ENCODE measurements at places on chromosomes 16 and 17.

DNA sequence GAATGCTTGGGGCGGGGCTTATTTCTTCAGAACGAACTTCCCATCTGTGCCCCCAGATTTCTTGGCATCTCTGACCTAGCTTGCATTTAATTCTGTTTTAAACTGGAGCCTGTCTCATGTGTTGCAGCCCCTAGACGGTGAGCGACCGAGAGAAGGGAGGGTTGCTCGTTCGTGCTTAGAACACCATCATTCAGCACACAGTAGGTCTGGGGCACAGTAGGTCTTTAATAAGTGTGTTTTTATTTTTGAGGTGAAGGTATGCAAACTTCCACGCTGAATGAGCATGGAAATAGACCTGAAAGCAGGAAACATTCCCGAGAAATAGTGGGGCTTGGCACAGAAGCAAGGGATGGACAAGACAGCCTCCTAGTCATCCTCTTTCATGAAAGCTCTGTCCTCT is 57.0 kb upstream of the TAC4 start:
- DNase-seq = no peak

DNA sequence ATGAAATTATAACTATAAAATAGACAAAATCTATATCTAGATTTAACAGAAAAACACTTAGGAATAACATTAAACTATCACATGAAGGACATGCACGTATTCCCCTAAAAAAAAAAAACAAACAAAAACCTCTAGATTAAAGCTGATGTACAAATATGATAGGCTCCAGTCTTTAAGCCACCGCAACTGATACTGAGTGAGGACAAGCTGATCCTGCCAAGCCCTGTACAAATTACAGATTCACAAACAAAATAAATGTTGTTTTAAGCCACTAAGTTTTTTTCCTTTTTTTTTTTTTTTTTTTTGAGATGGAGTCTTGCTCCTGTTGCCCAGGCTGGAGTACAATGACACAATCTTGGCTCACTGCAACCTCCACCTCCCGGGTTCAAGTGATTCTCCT is 35.3 kb downstream of the SMURF2 start:
- no peak for DNase-seq

GRCh38 chr17:80882926-80883685 is 108.5 kb upstream of the CHMP6 start:
- DNase-seq = no peak

DNA sequence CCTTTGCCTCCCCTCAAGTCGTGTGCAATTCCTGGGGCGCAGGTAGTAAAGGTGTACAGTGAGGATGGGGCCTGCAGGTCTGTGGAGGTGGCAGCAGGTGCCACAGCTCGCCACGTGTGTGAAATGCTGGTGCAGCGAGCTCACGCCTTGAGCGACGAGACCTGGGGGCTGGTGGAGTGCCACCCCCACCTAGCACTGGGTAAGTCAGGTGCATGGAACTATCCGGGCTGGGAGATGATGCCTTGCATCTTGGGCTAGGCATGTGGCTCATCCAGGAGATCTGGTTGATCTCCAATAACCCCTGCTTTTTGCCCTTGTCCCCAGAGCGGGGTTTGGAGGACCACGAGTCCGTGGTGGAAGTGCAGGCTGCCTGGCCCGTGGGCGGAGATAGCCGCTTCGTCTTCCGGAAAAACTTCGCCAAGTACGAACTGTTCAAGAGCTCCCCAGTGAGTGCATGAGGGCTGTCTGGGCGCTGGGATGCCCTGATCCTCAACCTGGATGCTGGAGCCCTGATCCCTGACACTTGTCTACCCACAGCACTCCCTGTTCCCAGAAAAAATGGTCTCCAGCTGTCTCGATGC is 5.2 kb downstream of the GRB7 start:
- no peak for DNase-seq

- no peak for DNase-seq
Measured at GRCh38 chr17:55342800-55343585, 78.2 kb downstream of the HLF start.

GRCh38 chr16:17129971-17130370 is 340.8 kb downstream of the XYLT1 start:
- no peak for DNase-seq

GRCh38 chr17:42748908-42749798 is 4.3 kb upstream of the EZH1 start:
- DNase-seq = no peak

- no peak for DNase-seq
Measured at GRCh38 chr17:61414936-61415251, 15.3 kb downstream of the TBX2 start.

DNA sequence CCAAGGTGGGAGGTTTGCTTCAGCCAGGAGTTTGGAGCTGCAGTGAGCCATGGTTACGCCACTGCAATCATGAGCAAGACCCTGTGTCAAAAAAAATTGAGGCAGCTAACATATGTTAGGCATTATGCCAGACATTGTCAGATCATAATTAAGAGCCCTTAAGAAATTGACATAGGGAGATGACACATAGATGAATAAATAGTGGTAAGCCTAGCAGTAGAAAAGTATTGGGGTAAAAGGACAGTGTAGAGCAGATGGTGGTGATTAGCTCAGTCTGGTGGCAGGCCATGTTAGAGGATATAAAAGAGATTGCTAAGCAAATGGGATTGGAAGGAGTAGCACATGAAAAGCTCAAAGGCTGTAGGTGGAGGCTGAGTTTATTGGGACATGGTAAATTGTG is 22.6 kb downstream of the SRCAP start:
- DNase-seq = no peak

DNA sequence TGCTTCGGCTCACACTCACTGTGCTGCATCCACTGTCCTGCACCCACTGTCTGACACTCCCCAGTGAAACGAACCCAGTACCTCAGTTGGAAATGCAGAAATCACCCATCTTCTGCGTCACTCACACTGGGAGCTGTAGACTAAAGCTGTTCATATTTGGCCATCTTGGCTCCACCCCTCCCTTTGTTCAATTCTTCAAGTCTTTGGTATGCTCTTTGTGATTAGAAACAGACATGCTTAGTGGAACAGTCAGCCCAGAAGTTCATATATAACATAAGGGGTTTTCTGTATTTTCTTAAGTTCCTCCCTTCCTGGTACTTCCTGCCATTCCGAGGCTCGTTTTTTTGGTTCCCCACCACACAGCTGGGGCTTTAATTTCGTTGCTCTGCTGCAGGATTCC is 398.5 kb upstream of the DYNLRB2 start:
- no peak for DNase-seq

DNA sequence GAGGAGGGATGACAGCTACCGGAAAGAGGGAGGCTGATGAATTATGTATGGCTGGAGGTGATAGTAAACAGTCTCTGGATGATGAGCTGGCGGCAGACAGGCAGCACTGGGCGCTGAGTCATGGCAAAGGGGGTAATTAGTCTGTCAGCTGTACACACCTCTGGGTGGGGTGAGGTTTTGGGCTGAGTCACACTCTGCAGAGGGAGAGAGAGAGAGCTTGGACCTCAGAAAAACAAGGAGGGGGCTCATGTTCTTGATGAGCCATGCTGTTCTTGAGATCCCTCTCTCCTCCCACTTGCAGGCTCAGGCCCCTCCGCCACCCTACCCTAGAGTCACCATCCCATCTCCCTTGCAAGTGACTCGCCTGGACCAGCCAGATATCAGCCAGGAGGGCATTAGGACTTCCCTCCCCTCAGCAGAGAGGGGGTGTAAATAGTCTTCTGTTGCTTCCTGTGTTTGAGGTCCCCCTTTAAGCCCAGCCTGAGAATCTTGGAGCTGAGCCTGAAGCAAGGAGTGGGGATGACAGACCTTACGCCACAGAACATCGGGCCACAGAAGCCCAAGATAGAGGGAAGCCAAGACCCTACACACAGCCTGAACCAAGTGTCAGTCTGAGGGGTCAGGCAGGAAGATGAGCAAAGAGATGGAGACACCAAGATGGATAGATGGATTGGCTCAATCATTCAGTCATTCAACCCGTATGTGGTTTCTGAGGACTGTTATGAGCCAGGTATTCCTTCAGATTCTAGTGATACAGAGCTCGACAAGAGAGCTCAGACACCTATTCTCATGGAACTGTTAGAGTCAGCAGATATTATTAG is 383.2 kb upstream of the CCL2 start:
- no peak for DNase-seq

GRCh38 chr16:51559901-51560300 is 408.8 kb upstream of the SALL1 start:
- DNase-seq = no peak

- DNase-seq = peak; percentile 93
Measured at GRCh38 chr17:42677012-42677857, 441 bp upstream of the PLEKHH3 start.

- no peak for DNase-seq
Measured at GRCh38 chr17:28929787-28930186, 21.5 kb downstream of the PHF12 start.

- DNase-seq = no peak
Measured at GRCh38 chr17:74637265-74637664, 13.7 kb upstream of the CD300E start.

DNA sequence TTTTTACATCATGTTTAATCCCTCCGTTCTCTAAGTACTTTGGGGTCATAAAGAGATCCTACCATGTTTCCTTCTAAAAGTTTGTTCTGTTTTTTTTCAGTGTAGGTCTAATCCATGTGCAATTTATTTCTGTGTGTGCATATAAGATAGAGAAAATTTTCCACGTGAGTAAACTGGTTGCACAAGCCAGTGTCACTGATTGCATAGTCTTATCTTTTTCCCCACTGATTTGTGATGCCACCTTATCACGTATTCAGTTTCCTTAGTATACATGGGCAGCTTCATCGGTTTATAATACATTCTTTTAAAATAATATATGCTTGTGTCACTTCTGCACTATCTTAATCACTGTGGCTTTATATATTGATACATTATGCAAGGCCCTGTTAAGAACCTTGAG is 49.2 kb downstream of the MRTFB start:
- no peak for DNase-seq

DNA sequence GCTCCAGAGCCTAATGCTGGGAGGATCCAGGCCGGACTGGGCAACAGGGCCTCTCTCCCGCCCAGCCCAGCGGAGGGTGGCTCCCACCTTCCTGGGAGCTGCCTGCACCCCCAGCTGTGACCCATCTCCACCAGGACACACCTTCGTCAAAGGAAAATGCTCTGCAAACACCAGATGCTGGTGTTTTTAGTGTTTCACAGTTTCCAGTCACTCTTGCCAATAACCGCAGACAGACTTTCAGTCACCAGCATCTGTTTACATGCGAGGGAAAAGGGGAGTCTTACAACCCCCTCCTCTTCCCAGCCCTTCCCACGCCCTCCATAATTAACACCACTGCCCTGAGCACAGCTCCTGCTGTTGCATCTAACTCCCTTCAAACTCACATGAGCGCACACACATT is 25.3 kb downstream of the KLHDC4 start:
- DNase-seq = no peak

- DNase-seq = no peak
Measured at GRCh38 chr16:51376080-51376479, 225.0 kb upstream of the SALL1 start.

- DNase-seq = no peak
Measured at GRCh38 chr17:34556384-34556783, 23.0 kb upstream of the TMEM132E start.

DNA sequence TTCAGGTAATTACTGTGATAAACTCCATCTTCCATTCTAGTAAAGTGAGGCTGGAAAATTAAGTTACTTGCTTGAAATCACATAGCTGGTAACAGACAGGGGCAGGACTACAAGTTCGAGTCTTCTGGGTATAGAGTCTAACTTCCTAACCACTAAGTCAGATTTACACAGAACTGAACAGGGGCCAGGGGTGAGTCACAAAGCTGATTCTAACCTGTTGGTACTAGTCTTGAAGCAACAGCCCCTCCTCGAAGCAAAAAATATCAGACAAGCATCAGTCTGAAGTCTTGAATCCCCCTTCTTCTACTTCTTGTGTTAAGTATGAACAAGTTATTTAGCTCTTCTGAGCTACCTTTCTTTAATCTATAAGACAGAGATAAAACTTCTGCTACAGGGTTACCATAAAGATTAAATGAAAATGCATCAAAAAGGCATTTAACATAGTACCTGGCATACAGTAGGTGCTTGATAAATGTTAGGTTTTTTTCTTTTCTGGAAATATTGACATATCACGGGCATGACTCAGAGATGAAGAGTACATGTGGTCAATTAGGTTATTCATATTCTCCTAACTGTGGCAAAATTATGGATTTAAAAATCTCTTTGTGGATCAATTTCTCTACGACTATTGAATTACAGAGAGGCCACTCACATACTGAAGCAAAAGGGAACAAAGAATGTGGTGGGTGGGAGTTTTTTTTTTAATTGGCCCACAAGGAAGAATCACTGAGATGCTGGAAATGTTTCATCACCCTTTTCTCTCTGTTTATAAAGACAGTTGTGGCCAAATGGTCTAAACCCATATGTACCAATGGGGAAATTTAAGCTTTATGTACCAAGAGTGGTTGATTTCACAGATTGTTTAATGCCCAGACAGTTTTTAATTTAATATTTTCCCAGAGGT is 266.9 kb upstream of the DYNLRB2 start:
- DNase-seq = no peak

- no peak for DNase-seq
Measured at GRCh38 chr17:80397034-80397387, 18.0 kb upstream of the ENDOV start.

DNA sequence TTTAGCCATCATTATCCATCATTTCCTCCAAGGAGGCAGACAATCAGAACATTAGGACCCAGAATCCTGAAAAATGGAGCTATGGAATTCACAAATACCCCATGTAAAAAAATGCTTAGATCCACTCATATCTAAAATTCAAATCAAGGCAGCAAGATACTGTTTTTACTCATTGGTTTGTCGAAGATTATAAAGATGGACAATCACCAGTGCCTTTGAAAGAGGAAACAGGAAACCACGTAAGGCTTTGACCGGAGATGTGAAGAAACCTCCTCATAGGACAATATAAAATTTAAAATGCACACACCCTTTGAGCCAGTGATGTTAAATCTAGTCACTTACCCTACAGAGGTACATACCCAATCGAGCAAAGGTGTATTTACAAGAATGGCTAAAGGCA is 130.0 kb downstream of the XYLT1 start:
- no peak for DNase-seq

- no peak for DNase-seq
Measured at GRCh38 chr16:10141671-10142070, 40.6 kb downstream of the GRIN2A start.

- DNase-seq = no peak
Measured at GRCh38 chr16:48335961-48336360, 49.3 kb downstream of the SIAH1 start.

GRCh38 chr17:27538156-27538955 is 82.1 kb downstream of the KSR1 start:
- DNase-seq = no peak

Measured in memory B cell (primary cell).